Left kidney (tissue), 8 donors: ENCODE measurements at places on chromosomes 7 and 10. TPM values are rescaled to one million over a fixed set of nuclear protein-coding genes. Genes with fewer than 3 reads are reported as not detected.
A peak's percentile ranks its signal among the peaks of the same experiment; 100 is the strongest.

- no peak for DNase-seq
Observed at GRCh38 chr7:105204953-105205352, 183.8 kb downstream of the SRPK2 start.

DNA sequence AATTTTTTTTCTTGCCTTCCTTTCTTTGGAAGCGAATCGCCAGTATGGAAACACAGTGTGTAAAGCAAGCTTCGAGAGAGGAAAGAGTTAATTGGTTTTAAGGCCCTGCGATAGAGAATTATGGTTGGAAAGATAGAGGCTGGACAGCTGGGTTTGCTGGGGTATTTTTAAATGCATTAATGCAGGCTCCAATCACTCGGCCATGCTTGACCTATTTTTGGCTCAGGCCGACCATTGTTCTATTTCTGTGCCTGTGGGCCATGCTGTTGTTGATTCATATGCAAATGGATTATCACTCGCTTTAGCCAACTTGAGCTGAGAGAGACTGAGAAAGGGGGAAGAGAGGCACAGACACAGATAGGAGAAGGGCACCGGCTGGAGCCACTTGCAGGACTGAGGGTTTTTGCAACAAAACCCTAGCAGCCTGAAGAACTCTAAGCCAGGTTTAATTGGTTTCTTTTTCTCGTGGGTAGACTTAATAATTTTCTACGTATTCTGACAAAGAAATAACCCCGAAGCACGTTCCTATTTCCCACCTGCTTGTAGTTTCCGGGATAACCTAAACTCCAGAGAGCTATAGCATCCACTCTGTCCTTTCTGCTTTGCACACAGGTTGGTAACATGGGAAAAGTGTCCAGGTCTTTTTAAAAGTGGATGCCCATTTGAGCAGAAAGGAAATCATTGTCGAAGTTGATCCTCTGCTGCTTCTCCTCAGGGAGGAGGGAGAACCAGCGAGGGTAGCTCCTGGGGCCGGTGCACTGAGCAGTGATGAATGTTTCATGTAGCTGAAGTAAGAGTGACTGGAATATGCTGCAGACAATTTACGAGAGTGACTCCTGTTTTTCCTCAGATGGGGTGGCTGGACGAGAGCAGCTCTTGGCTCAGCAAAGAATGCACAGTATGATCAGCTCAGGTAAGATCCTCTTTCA lies at the start of gene HDAC9:
TSS of gene HDAC9 (plus strand) at position 338 of the 929 bp plus-strand sequence. CDS start at position 892, 554 bp downstream.
- DNase-seq: peak; percentile 54

GRCh38 chr7:86008898-86009297 lies 634.8 kb upstream of the GRM3 start:
- no peak for DNase-seq

DNA sequence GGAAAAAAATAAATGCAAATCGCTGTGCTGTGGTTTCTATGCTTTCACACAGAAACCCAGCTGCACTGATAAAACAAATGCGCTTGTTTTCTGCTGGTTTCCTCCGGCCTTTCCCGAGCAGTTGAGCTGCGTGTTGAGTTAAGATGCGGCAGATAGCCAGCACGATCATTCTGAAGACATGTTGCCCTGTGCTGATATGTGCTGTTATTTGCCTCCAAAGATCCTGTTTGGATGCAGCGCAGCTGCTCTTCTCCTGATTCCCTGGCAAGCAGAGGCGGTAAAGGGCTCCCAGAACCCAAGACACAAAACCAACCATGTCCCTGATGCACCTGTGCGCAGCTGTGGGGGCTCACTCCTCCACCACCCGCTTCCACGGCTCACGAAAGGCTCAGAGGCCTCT lies 225.4 kb downstream of the PAXIP1 start:
- no peak for DNase-seq

TFEC gene
- 37.8 TPM for polyA plus RNA-seq
